EH (cell line): ENCODE measurements at places on chromosomes 5 and 9.
A peak's percentile ranks its signal among the peaks of the same experiment; 100 is the strongest.

DNA sequence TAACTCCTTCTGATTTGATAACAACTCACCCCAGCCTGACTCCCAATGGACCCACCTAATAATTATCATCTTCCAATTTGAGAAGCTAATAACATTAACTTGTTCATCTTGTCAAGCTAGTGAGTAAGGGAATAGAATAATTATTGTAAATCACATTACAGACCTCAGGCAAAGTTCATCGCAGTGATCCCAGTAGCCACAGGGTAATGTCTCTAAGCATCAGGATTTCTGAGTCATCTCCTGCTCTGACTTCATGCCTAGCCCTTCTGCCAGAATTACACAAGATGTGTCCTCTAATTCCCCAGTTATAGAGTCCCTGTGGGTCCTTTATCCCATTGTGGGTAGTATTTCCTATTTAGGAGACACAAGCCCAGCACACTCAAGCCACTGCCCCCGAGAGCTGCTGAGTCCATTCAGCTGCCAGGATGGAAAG is 365.7 kb downstream of the DEPDC1B start:
- peak; percentile 84 for DNase-seq

GRCh38 chr5:6384856-6385255 is 6.5 kb upstream of the MED10 start:
- DNase-seq = no peak

DNA sequence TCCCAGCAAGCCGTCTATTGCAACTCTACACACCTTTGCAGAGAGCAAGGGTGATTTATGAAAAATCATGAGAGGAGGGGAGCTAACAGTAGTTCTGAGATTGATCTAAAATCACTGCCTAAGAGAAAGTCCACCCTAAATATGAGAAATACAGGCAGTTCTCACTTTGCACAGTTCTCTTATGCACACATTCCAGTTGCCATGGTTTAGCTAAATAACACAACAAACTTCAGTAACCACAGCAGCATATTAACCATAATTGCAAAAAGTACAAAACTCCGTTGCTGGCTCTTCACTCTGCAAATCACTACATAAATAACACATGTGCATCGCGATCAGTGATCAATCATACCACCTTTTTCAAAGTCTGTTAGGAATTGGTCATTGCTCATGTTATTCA is 31.1 kb downstream of the PGGT1B start:
- DNase-seq = no peak

DNA sequence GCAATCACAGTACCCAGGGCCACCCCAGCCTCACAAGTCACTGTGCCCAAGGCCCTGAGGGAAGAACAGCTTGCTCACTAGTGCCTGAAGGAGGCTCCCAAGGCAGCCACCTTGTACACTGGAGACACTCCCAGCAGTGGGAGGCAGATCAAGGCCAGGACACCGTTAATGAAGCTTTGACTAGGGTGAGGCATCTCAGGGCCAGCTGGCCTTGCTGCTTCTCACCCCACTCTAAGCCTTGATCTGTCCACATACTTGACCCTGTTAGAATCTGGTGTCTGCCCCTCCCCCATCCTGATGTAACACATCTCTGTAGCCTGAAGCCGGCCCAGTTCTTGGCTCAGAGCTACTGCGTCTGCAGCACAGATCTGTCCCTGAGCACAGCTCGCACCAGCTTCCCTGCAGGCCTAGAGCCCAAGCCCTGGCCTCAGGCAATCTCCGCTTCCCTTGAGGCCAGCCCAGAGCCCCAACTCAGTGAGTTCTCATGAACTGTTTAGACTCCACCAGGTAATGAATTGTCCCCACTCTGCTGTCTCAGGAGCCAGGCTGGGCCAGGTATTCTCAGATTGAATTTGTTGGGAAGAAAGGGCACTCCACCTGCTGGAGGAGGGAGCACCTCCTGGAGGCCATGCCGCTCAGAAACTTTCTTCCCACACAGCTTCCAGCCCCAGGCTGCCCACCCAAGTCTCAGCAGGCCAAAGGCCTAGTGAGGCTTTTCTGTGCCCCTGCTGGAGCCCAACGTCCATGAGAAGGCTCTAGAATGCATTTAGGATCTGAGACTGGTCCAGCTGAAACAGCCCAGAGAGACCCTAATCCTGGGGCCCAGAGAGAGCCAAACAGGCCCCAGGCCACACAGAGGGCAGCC is 13.4 kb upstream of the JADE2 start:
- peak; percentile 76 for DNase-seq

DNA sequence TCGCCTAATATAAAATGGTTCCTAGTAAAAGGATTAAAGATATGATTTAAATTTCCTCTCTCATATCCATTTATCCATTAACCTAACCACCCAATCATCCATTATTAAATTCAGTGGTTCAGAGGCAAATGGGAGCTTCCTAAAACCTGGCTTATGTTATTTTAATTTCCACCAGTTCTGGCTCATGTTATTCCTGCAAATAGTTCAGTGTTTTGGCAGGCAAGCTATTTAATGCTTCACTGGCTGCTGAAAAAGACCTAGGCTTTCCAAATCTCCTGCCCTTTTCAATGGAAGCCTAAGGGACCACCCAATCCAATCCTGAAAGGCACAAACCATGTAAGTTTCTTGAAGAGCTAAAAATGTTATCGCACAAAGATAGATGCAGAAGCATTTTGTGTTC is 52.3 kb downstream of the POC5 start:
- DNase-seq = no peak

GRCh38 chr5:58327289-58327688 is 132.6 kb downstream of the PLK2 start:
- no peak for DNase-seq

- DNase-seq = peak; percentile 12
Measured at GRCh38 chr9:114836769-114837168, 30.9 kb upstream of the TNFSF15 start.

DNA sequence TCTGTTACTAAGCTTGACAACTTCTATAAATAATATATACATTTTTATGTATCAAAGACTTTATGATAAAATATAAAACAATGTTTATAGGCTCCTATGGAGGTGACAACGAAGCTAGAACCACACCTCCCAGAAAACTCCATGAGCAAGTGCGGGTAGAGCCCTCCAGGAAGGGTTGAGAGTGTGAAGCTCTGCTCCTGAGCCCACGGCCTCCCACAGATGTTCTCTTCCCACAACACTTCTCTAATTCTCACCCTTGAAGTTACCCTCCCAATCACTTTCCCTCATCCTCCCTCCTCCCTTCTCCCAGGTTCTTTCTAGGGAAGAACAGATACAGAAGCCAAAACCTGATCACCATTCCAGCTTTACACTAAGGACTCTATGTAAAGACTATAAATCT is 427.6 kb downstream of the SPOCK1 start:
- DNase-seq = no peak
